ENCODE measurements at places on chromosomes 7 and 10.

GRCh38 chr10:124474514-124475070, 13.0 kb downstream of the LHPP start:
- DNase-seq = no peak

DNA sequence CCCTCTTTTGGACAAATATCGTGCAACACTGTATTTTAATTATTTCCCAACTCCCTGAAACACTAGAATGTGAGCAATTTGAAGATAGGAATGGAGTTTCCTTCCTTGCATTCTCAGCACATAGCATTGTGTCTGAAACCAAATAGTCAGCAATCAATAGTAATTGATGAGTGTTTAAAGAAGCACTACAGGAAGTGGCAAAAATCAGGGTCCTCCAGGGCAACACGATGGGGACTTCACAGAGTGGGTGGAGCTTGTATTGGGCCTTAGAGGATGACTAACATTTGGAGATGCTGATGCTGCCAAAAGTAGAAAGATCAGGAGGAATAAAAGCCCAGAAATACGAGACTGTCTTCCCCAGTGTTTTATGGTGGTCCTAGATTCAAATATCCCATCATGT, 94.9 kb downstream of the NPSR1 start:
- no peak for DNase-seq

GRCh38 chr7:91913612-91914011, 27.1 kb upstream of the AKAP9 start:
- no peak for DNase-seq

- no peak for DNase-seq
Observed at GRCh38 chr7:111865430-111865829, 303.1 kb upstream of the IMMP2L start.

DNA sequence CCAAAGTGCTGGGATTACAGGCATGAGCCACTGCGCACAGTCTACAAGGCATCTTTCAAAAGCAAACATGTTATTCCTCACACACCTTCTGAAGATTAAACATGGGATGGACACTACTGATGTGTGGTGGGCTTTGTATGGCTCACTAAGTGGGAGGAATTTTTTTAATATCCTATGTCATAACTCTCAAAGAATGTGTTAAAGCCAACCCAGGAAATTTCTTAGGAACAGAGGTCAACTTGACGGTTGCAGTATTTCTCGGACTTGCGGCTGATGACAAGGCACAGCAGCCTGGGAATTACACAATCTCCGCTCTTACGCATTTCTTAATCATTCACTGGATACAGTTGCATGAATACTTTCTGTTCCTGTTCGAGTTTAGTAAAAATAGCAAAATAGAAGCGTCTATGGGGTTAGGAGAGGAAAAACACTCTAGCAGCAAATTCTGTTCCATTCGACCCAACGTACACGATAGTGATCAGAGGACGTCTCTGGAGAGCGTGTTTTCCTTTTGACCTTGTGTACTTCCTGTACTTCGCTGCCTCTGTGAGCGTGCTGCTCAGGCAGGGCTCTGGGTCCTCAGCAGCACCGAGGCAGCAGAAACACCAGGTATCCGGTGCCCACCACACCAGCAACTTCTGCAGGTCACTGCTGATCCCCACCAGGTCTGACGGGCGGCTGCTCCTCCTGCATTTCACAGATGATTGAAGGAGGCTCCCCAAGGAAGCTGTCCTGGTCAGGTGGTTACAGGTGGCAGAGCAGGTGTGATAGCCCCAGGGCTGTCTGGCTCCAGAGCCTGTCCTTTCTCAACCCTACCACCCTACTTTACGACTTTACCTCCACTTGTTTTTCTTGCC, 26.4 kb upstream of the SRGN start:
- DNase-seq = no peak

DNA sequence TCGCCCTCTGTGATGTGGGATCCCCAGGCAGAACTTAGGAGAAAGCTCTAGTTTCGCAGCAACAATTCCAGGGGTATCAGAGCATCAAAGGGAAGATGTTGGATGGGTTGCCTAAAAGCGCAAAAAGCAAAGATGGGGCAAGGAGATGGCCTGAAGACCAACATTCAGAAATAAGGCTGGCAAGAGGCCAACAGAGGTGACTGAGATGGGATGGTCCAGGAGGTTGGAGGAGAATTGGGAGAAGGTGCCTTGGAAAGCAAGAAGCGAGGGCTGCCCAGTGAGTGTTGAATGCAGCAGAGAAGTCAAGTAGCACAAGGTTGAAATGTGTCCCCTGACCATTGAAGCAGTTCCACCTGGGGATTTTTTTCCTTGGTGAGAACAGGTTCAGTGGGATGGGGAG, 38.4 kb upstream of the TMEM273 start:
- DNase-seq = no peak

DNA sequence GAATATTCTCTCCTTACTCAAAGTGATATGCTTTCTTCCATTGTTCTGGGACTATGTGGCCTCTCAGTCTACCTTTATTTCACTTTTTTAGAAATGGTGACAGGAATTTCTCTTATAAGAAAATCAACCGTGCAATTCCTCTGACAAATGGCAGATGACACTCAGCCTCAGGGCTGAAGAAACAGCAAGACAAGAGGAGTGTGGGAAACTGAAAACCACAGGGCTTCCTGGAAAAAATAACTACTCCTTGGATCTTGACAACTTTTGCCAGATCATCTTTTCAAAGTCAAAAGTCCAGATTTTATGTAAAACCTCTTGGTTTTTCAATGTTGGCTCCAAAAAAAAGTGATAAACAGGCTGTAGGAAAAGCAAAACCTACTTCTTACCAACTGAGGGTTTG, 121.5 kb downstream of the TYW1B start:
- no peak for DNase-seq

DNA sequence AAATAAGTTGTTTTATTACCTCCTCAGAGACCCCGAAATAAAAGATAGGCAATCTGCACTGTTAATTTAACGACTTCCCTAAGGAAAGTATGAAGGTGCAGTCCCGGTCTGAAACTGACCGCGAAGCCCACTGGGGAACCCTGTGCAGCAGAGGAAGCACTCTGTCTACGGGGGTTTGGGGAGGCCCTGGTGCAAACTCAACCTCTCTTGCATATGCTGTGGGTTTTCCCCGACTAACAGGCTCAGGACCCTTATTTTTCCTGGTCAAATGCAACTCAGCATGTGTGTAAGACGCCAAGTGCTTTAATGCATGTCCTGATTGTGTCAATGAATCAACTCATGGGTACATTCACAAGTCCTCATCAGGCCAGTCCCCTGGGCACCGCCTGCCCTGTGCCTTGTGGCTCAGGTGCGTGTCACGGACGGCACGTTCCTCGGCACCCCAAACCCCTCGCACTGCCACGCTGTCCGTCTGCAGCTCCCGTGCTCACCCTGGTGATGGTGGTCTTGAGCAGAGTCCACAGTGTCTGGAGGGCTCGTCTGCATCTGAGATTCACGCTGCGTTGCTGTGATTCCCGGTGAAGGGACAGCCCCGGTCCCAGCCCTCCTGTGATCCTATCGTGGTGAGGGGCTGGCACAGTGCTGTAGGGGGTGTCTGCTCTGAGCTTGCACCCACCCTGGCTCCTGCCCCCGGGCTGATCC, 33.8 kb downstream of the JAKMIP3 start:
- no peak for DNase-seq

DNA sequence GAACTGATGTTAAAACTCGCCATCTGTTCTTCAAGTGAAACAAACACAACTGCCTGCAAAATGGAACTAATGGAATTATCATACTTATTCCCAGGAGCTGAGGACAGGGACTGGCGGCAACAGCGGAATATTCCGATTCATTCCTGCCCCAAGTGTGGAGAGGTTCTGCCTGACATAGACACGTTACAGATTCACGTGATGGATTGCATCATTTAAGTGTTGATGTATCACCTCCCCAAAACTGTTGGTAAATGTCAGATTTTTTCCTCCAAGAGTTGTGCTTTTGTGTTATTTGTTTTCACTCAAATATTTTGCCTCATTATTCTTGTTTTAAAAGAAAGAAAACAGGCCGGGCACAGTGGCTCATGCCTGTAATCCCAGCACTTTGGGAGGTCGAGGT, 24.7 kb upstream of the MCM10 start:
- DNase-seq = no peak

GRCh38 chr10:20958225-20958624, 61.1 kb upstream of the NEBL start:
- DNase-seq = no peak

- DNase-seq = no peak
Observed at GRCh38 chr7:139078399-139078798, 31.1 kb downstream of the ZC3HAV1 start.

- DNase-seq = no peak
Observed at GRCh38 chr10:116785282-116785681, 42.9 kb upstream of the HSPA12A start.

DNA sequence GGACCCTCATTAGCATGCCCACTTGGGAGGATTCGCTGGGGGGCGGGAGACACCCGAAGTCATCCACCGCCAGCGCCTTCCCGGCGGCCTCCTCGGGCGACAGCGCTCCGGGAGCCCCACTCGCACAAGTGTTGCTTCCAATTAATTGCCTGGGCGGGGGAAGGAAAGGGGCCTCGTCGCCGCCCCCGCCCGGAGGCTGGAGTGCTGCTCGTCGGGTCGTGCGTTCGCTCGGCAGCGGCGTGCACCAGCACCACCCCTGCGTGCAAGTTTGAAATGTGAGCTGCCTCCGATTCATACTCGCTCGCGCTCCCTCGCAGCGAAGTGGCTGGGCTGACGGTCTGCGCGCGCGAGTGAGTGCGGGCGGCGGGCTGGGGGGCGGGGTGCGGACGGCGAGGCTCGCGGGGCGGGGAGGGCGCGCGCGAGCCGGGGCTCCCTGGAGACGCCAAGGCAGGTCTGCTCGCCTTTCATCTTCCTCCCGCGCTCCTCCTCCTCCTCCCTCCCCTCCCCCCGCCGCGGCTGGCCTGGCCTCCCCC, 104.6 kb upstream of the PPIF start:
- peak; percentile 59 for DNase-seq

Measured in naive B cell (primary cell).